ENCODE measurements at places on chromosomes 12 and 14.

DNA sequence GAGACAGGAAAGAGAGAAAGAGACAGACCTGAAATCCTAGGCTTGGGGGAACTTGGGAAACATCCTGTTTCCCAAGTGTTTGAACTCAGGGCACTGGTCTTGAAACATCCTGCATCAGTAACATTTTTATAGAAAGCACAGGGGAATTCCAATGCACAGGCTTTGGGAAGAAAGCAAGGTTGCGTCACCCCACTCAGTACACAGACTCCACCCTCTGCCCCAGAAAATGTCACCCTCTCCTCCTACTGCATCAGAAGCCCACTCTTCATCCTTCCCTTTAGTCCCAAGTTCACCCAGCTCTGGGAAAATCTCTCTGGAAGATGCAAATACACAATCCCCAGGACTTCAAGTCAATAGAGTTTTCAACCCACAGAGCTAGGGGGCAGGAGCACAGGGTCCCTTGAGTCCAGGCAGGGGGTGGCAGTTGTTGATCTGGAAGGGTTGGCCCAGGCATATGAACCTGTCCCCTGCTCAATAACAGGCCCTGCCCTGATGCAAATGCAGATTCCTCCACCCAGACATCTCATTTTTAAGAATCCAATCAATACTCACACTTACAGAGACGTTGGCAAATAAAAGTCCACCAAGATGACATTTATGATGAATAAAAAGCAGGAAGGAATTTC is 1.7 kb downstream of the RDH16 start:
- no peak for DNase-seq

GRCh38 chr12:128069359-128069997 is 197.5 kb upstream of the TMEM132C start:
- DNase-seq: no peak

GRCh38 chr12:91072931-91073330 is 15.1 kb upstream of the KERA start:
- no peak for DNase-seq

DNA sequence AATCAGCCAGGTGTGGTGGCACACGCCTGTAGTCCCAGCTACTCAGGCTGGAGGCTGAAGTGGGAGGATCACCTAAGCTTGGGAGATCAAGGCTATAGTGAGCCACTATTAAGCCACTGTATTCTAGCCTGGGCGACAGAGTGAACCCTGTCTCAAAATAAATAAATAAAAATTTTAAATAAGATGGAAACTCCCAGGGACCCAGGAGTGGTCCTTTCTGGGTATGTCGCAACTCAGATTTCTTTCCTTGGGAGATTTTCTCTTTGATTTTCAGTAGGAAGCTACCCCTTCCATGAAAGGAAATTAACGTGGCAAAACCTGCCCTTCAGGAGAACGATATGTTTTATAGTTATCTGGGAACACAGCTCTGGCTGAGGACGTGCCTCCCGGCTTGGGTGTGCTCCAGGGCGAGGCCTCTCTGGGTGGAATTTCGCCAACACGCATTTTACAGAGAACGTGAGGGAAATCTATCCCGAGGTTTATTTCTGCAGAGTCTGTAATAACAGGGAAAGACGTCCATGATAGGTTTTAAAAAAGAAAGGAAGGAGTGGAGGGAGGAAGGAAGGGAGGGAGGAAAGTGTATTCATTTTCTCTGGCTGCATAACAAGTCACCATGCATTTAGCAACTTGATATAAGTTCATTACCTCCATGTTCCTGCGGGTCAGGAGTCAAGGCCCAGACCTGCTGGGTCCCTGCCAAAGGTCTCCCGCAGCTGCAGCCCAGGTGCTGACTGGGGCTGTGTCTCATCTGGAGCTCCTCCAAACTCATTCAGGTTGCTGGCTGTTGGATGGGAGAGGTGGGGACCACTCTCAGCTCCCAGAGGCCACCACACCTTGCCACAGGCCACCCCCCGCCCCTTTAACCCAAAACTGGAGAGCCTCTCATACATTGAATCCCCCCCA is 80.6 kb upstream of the GSC start:
- DNase-seq: no peak

DNA sequence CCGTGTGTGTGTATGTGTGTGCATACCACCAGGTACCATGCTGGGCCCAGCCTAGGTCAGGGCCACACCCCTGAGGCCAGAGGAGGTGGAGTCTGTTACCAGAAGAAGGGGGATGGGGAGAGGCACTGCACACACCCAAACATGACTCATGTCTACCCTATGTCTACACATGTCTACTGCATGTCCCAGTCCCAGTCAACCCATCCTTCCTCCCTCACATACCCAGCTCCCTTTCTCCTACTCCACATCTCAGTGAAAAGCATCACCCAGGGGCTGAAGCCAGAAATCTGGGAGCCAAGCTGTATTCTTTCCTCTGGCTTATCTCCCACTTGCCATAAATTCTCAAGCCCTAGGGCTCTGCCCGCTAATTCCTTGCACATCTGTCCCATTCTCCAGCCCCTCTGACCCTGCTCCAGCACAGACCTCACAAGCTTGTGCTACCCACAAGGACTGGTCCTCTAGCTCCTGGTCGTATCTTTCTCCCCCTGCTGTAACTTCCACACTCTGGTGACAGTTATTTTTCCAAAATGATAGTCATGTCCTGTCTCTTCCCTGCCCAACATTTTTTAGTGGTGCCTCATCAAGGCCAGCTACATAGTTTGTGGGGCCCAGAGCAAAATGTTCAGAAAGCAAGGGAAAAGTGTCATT is 18.0 kb upstream of the APPL2 start:
- no peak for DNase-seq

DNA sequence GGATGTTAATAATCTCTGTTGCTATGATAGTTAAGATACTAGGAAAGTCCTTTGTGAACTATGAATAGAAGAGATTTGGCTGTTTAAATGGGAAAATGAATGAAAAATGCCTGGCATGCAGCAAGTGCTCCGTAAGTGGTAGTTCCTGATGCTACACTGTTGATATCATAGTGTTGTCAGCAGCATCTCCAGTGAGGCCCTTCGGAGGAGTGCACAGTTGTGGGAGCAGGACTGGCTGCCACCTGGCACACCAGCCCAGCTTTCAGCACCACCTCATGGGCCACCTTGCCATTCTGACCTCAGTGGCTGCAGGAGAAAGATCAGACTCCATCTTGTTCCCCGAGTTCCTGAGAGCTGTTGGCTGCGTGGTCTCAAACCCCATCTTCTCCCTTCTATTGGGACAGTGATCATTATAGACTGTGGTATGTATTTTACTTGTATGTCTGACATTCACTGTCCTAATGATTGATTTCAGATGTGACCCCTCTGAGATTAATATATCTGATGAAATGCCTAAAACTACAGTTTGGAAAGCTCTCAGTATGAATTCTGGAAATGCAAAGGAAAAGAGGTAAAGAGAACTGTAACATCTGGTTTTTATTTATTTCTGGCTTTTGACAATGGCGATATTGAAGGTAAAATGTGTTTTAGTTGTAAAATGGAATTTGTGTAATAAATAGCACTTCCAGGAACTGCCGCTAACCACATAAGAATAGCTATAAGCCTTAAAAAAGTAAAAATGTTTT is 80.9 kb downstream of the SLC4A8 start:
- no peak for DNase-seq

GRCh38 chr12:95949477-95950206 is 6.5 kb downstream of the AMDHD1 start:
- no peak for DNase-seq

DNA sequence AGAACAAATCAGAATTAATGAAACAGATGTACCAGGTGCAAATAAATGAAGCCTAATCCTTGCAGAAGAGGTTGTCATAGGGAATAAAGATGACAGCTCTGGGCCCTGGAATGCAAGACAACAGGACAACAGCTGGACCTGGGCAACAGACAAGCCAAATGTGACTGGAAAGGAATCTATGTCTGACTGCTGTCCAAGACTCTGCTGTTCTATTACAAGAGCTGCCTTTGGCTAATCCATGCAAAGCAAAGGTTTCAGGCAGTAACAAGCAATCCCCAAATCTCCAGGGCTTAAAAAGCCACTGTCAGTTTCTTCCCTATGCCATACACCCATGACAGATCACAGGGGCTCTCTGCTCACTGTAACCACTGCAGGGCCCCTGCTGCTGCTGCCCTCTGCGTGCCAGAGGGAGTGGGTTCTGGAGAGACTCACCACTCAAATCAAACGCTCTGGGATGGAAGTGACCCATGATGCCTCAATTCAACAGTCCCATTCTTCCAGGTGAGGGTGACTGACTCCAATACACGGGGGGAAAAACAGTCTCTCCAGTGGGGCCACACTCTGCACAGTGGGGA is 218.9 kb upstream of the SFSWAP start:
- DNase-seq: no peak

- DNase-seq: no peak
Measured at GRCh38 chr12:23503544-23503943, 445.9 kb downstream of the SOX5 start.

- DNase-seq: no peak
Measured at GRCh38 chr12:115895247-115895646, 382.2 kb downstream of the MED13L start.

GRCh38 chr12:57027011-57027804 is 10.9 kb upstream of the TAC3 start:
- DNase-seq: no peak

DNA sequence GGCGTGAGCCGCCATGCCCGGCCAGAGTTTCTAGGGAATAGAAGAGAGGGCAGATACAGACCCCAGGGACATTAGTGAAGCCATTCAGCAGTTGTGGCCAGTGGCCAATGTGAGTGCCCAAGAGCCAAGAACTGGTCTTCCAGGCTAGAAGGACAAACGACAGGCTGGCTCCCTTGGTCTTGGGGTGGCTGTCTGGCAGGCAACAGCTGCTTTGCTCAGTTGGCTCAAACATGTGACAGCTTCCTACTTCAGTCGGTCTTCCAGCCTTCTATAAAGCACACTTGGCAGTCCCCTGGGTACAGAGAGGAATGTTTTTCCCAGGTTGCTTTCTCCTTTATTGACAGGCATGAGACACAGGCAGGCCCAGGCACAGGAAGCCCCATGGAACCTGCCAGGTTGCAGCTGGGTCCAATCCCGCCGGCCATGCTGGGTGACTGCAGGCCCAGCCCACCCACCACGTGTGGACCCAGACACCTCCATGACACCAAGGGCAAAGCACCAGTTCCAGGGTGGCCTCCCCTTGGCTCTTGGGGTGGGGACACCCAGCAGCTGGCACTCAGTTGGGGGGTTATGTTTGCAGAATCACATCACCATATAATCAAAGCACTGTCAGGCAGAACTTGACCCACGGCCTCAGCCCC is 15.4 kb downstream of the CHGA start:
- DNase-seq: no peak

DNA sequence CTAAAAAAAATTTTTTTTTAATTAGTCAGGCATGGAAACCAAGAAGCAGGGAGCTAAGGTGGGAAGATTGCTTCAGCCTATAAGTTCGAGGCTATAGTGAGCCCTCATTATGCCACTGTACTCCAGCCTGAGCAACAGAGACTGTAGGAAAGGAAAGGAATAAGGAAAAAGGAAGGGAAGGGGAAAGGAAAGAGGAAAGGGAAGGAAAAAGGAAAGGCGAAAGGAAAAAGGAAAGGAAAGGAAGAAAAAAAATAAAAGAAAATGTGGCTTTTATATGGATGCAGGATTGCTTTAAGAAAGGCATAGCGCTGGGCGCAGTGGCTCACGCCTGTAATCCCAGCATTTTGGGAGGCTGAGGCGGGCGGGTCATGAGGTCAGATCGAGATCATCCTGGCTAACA is 70.4 kb downstream of the R3HDM2 start:
- no peak for DNase-seq

DNA sequence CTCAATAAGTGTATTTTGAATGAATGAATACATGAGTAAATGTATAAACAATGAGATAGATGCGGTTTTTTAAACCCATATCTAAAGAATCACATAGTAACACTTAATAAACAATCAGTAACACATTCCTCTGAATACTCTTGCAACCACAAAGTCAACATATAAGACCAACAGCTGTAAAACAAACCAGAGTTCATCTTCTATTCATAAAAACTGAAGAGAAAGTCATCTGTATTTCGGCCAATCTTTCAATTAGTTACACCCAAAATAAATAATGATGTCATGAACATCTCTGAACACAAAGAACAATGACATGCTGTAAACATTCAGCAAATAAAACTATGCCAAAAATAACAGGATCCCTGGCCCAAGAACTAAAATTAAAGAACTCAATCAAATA is 47.2 kb downstream of the ARMH4 start:
- no peak for DNase-seq

- no peak for DNase-seq
Measured at GRCh38 chr12:20492251-20492760, 124.0 kb downstream of the PDE3A start.

DNA sequence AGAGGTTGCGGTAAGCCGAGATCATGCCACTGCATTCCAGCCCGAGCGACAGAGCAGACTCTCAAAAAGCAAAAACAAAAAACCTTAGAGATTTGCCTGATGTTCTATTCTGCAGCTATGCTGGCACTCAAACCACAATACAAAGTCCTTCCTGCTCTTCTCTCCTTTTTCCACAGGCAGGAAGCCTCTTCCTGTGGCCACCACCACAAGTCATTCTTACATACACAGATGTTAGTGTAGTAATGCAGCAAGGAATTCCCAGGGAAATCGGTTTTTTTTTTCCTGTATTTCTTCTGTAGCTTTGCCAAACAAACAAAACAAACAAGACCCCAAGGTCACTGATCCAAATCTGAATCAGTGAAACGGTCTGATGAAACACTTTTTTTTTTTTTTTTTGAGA is 104.3 kb downstream of the FIGNL2 start:
- DNase-seq: no peak

DNA sequence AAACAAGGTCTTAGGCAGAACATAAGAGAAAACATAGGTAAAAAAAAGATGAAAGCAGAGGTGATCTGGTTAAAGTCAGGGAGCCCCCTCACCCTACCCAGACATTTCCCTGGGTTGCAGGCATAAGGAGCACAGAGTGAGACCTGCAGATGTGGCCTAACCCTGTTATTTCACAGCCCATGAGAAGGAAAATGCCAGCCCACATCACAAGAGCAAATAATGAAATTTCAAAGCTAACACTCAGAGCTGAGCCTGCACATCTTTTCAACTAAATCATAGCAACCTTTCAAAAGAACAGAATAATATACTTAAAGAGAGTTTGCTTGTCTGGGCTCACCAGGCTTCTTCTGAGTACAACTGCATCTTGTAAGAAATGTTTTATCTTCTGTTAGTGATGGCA is 295.4 kb downstream of the RPAP3 start:
- DNase-seq: no peak

- no peak for DNase-seq
Measured at GRCh38 chr12:96587691-96588090, 98.3 kb downstream of the CFAP54 start.

DNA sequence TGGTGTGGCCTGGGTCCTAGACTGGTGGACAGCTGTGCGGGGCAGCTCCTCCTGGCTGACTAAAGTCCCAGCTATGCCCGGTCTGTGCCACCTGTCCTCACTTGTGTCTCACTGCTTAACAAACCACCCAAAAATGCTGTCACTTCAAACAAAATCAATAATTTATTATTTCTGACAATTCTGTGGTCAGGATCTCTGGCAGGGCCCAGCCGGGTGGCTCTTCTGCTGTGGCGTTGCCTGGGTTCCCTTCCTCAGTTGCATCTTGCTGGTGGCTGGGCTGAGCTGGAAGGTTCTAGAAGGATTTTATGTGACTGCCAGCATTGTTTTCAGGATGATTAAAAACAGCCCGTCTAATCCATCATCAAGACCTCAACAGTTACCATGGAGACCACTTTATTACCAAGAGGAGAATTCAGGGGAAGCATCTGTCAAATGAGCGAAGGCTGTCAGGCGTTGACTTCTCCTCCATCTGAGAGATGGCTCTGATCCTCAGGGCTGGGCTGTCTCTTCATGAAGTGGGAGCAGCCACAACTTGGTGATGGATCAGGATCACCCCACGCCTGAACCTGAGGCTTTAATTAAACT is 280.6 kb upstream of the SFSWAP start:
- no peak for DNase-seq

GRCh38 chr12:105803292-105803691 is 335.5 kb downstream of the NUAK1 start:
- no peak for DNase-seq
